ENCODE measurements at places on chromosomes 4 and X.

DNA sequence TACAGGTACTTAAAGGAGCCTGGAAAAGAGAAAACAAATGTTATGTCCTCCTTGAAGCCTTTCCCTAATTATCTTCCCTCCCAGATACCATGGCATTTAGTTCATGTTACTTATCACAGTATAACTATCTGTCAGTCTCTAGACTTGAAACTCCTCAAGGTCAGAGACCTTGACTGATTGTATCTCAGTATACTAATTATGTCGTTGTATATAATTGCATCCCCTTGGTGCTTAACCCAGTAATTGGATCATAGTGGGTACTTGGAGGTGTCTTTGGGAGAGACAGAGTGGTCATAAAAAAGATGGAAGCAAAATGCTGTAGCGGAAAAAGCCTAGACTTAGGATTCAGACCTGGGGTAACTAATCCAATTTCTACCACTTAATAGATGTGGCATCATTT, 8.1 kb downstream of the IGBP1 start:
- DNase-seq: no peak

GRCh38 chr4:150315175-150315574, 236.9 kb downstream of the DCLK2 start:
- no peak for DNase-seq

DNA sequence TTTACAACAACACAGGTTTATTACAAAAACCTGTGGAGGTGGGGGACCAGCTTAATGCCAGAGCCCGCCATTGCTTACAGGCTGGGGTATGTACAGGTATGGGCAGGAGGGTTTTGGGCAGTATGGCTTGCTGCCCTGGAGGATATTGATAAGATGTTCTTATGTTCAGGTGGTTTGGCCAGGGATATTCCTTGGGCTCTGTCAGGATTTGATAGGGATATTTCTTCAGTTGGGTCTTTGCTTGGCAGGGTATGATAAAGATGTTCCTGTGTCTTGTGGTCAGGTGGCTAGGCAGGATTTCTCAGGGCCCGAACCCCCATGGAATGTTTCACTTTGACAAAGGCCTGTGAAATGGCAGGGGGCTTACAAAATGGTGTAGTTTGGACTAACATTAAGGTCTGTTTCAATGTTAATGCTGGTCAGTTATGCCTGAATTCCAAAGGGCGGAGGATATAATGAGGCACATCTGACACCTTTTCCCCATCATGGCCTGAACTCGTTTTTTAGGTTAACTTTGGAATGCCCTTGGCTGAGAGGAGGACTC, 3.1 kb downstream of the MGST2 start:
- no peak for DNase-seq

- no peak for DNase-seq
Measured at GRCh38 chrX:109672239-109672638, 47.3 kb upstream of the KCNE5 start.

DNA sequence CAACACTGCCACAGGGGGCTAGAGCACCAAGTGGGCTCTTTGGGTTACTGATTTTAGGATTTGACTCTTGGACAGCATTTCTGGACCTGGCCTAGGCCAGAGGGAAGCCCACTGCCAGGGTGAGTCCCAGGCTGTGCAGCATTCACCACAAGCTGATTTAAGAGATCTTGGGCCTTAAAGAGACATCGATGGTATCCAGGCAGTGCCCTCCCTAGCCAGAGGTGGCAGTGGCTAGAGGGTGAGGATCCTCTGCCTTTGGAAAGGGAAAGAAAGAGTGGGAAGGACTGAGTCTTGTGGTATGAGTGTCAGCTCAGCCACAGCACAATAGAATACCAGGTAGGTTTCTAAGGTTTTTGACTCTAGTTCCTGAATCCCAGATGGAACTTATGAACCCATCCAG, 613.9 kb downstream of the FAT4 start:
- no peak for DNase-seq

DNA sequence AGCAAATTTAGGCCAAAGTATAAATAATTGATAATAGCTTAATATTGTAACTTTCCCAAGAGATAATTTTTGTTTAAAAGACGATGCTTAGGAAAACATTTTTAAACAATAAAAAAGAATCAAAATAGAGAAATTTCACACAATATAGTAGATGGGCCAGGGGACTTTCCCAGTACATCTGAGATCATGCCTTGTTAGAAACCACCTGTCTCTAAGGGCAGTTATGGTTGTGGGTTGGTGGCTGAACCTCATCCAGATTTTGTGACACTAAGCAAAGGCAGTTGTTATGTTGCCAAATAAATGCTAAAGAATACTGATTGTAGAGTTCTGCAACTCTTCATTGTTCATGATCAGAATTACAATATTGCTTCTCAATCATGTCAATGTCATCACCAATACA, 270.6 kb downstream of the BANK1 start:
- DNase-seq: no peak

DNA sequence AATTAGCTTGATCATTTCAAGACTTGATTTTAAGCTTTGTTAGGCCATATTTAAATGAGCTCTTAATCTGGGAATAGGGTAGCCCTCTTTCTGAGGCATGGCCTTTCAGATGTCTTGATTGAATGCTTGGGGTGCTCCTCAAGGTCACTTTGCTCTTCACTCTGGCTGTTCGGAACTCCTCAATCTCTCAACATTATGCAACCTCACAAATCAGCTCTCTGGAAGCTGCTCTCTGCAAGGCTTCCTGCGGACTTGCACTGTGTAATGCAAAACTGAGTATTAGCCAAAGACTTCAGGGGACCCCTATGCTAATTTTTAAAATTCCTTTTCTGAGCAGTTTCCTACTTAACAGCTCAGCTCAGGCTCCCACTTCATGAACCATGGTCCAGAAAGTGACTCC, 398.3 kb downstream of the PRDM5 start:
- DNase-seq: no peak

DNA sequence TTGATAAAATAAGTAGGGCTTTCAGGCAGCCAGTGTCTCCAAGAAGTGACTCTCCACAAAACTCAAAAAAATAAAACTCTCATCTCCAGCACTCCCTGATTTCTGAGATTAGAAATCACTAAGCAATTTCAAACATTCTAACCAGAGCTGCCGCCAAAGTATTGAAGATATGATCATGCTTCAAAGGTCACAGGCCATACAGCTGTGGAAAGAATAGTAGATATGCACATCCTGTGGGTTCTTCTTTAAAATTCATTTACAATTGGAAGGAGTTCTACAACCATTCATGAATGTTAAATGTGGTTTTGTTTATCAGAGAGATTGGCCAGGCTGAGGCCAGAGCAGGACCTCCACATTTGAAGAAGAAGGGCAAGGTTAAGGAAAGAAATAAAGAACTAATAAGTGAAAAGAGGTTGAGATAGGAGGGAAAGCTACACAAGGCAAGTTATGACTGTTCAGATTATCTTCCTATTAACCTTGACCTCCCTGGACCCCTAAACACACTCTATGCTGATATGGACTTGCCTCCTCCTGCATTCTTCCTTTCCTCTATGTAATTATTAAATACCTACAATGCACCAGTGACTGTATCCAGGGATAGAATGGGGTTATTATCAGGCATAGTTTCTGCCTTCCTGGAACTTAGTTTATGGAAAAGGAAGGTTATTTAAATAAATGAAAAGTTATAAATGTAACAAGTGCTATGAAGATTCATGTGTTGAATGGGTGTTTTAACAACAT, 56.4 kb downstream of the USP38 start:
- DNase-seq: no peak

- DNase-seq: no peak
Measured at GRCh38 chrX:1564750-1565683, 26.4 kb upstream of the AKAP17A start.

GRCh38 chrX:3541336-3541735, 172.1 kb downstream of the PRKX start:
- no peak for DNase-seq

DNA sequence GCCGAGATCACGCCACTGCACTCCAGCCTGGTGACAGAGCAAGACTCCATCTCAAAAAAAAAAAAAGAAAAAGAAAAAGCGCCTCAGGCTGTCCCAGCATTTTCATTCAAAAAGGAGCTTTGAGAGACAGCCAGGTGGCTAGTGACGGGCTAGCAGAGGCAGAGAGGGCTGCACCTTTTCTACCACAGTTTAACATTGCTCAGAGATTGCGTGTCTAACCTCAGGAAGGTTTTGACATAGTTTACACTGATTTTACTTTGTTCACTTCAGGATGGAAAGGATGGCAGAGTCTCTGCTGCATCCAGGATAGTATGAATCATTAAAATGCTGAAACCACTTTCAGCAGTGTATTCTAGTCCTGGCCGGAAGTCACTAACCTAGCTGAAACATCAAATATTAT, 28.1 kb downstream of the ZFP42 start:
- DNase-seq: no peak

DNA sequence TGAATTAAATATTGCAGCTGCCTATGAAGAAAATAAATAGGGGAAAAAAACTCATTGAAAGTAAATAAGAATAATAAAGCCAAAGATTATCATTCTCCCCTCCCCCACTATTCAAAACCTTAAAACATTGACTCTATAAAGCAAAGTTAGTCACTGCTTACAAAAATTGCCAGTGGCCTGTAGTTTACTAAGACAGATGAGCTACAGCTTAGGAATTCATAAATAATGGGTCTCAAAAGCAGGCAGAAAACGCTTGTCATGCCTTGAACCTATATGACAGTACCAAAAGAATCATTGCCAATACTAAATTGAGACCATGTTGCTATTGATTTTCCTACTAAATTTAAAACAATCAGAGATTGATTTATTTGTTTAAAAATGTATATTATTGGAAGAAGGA, 78.9 kb downstream of the SLC10A7 start:
- no peak for DNase-seq

- DNase-seq: no peak
Measured at GRCh38 chrX:111955901-111956300, 79.9 kb downstream of the TRPC5OS start.

DNA sequence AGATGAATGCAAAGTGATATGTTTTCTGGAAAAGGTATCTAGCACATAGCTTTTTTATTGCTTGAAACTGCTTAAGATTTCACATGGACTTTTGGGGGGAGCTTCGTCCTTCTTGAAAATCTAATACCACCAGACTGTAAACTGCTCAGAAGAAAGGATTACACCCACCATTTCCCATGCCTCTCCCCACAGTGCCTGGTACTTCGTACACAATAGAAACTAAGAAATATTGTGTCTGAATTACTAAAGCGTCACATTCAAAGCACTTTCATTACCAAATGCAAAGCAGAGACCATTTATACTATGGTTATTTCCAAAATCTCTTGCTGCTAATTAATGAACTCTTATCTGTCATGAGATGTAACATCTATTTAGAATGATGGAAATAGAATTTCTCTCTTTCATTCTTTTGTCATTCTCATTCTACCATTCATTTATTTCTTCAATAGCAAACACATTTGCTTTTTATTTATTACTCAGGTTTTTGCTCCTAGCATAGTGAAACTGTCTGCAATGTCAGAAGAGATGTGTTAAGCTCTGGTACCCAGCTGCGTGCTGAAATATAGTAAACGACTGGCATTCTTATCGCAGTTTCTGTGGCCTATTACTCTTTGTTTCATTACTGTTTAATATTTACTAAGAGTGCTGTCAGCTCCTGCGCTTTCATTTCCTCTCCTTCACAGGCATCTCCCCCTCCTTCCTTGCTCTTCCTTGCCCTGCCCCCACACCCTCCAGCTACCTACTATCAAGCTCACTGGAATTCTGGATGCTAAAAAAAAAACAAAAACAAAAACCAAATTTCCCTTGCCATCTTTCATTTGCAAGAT, 51.4 kb upstream of the RAPGEF2 start:
- no peak for DNase-seq

GRCh38 chr4:10983268-10983667, 298.7 kb upstream of the CLNK start:
- no peak for DNase-seq

DNA sequence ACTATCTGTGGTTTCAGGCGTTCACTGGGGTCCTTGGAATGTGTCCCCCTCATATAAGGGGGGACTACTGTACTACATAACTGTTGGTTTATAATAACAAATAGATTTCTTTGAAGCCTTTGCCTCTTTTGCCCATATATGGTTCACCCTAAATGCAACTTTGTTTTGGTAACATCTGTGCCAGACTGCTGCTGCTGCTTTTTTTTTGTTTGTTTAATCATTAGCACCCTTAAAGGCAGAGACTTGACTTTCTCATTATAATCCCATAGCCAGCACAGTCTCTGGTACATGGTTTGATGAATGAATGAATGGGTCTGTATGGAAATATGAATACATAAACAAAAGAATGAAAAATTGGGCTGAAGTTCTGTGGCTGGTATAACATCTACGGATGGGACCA, 80.2 kb upstream of the LHFPL1 start:
- DNase-seq: no peak

GRCh38 chr4:98026362-98026761, 116.9 kb downstream of the STPG2 start:
- no peak for DNase-seq

DNA sequence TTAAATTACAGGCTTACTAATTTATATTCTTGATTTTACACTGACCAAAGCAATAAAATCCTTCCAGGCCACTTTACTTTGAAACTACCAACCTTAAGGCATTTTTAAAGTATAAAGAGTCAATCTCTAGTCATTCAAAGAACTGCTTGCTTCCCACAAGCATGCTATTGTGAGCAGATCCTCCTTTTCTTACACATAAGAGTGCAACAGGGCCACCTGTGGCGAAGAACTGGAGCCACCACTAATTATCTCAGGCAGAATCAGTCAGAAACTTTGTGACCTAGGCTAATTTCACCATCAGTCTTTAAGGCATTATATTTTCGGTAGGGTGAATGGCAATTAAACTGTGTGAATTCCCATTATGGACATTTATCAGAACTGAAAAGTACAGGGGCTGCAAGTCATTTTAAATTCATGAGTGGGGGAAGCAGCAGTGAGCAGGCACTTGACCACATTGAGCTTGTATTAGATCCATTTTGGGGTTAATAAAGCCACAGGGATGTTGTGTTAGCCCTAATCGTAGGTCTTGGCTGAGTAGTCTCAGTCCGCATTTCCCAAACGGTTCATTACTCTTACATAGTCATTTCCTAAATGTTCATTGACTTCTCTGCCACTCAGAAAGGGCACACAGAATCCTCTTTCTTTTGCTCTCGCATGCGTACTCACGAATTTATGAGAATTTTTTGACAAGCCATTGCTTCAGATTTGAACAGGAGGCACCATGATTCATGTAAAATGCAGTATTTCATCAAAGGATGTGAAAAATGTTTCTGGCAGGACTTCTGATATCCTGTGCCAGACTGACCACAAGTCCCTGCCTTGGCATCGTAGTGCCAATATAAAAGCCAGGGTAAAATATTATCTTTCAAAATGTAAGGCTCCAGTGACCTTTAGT, 39.8 kb downstream of the NPY2R start:
- no peak for DNase-seq

- no peak for DNase-seq
Measured at GRCh38 chrX:13875572-13875971, 58.7 kb upstream of the GPM6B start.

DNA sequence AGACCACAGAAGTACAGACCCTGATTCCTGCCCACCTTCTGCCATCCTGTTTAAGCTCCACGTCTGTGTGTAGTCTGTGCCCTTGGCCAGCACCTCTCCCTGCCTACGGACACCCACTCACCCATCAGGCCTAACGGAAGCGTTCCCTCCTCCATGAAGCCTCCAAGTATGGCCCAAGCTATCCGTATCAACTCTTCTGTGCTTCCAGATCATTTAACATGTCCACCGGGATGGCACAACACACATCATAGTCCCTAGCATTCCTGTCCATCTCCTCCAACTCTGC, 11.7 kb downstream of the WDR1 start:
- DNase-seq: no peak

GRCh38 chr4:16026160-16026761, 57.6 kb downstream of the PROM1 start:
- no peak for DNase-seq

GRCh38 chrX:12460929-12461328, 322.7 kb downstream of the FRMPD4 start:
- DNase-seq: no peak

GRCh38 chr4:154082760-154083535, 294.1 kb upstream of the SFRP2 start:
- DNase-seq: no peak

All from NCI-H187 treated with DMSO at 0.1 percent for 48 hours (cell line).